A549 treated with AZD2906 at 1 μM for 4 hours (cell line): ENCODE measurements at places on chromosomes 16 and 17. TPM values are rescaled to one million over a fixed set of nuclear protein-coding genes. Genes with fewer than 3 reads are reported as not detected.

Gene TBX21
- 0.18 to 0.25 TPM (median 0.23 TPM) in 5 replicates for total RNA-seq

Gene UNC119
- total RNA-seq, result 22.8 to 31.0 TPM (median 29.7 TPM) in 5 replicates

Gene CCDC57
- total RNA-seq, result 15.5 to 29.5 TPM (median 28.3 TPM) in 5 replicates

Gene GRAP
- total RNA-seq, result 0.24 to 0.53 TPM (median 0.38 TPM) in 5 replicates

Gene MT4
- total RNA-seq, result not detected in 5 replicates

Gene CRHR1
- 0.09 to 0.28 TPM (median 0.12 TPM) in 5 replicates for total RNA-seq

Gene ELP5
- total RNA-seq, result 131 to 160 TPM (median 140 TPM) in 5 replicates

Gene PRSS8
- total RNA-seq, result 1.2 to 1.8 TPM (median 1.4 TPM) in 5 replicates

Gene TRIM47
- 144 to 202 TPM (median 193 TPM) in 5 replicates for total RNA-seq

Gene CUEDC1
- 48.2 to 60.2 TPM (median 50.5 TPM) in 5 replicates for total RNA-seq

Gene PRSS27
- total RNA-seq, result 1.1 to 2.3 TPM (median 1.8 TPM) in 5 replicates

Gene GDE1
- total RNA-seq, result 64.6 to 74.4 TPM (median 71.8 TPM) in 5 replicates

Gene CNP
- 57.4 to 67.0 TPM (median 66.7 TPM) in 5 replicates for total RNA-seq

Gene PABPN1L
- total RNA-seq, result 0.08 to 0.11 TPM in 2 of 5 replicates, not detected in the others

Gene MYH2
- total RNA-seq, result not detected in 5 replicates

Gene CDH5
- total RNA-seq, result 0.15 to 0.23 TPM (median 0.17 TPM) in 5 replicates

Gene KIFC3
- 111 to 139 TPM (median 132 TPM) in 5 replicates for total RNA-seq

Gene TNP2
- total RNA-seq, result not detected in 5 replicates
